ENCODE measurements at places on chromosomes 5 and 9. TPM values are rescaled to one million over a fixed set of nuclear protein-coding genes. Genes with fewer than 3 reads are reported as not detected.

- no peak for DNase-seq
Observed at GRCh38 chr5:74638970-74639806, 1.3 kb downstream of the ENC1 start.

DNA sequence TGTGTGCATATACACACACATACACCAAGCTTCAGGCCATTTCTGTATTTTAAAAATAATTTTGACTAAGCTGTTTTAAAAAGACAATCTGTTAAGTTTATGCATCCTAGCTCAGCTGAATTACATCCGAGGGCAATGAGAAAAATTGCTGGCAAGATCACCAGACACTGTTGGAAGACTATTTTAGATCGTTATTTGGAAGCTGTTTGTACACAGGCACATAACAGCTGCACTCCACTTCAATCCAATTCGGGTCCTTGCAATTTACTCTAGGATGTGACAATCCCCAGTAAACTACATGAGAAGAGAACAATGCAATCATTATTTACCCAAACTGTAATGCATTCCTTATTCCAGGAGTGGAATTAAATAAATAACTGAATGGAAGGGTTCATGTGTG lies 79.3 kb upstream of the RASA1 start:
- no peak for DNase-seq

DNA sequence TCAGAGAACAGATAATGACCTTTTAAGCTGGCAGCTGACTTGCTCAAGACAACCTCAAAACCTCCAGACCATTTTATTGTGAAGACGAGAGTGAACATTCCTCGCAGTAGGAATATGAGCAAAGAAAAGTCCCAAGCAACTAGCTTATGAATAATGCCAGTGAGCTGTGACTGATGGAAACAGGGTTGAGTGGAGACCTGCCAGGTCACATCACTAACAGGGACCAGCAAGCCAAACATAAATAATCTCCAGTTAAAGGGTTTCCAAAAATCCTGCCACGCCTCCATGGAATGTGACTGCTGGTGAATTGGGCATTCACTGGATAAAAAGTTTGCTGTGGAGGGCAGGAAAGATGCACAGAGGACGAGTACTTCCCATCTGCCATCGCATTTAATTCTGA lies 185.4 kb downstream of the CRB2 start:
- DNase-seq, result no peak

- peak; percentile 63 for DNase-seq
Observed at GRCh38 chr9:95018099-95018936, 291.8 kb downstream of the AOPEP start.

DNA sequence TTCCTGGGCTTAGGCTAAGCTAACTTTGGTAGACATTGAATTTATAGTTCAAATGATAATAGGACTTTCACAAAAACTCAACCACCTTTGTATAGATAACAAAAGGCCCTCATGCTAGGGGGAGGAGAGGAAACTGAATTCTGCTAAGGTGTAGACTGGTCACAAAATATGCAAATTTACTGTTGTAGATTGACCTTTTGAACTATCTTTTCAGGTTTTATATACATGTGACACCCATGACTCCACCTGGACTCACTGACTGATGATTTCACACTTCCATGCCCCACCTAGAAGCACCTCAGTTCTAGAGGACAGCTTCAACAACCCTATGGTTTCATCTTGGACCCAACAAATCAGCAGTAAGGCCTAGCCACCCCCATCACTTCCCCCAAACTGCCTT lies 165.7 kb downstream of the CEMIP2 start:
- no peak for DNase-seq

DNA sequence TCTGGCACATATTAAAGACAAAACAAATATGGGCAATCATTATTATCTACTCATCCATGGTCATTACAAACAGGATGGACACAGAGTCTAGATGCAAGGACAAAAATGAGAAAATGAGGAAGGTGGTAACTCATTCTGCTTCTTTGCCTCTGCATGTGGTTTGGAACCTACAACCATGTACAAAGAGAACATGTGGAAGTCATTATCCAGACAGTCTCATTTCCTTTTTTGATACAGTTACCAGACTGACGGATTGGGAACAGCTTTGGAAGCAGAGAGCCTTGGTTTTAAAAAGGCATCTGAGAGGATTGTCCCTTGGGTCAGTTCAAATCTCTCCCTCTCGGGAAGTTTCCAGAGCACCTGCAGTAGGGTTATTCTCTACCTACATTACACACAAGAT lies 433.4 kb upstream of the TNC start:
- no peak for DNase-seq

- DNase-seq, result no peak
Observed at GRCh38 chr5:82151204-82151603, 127.0 kb downstream of the RPS23 start.

GRCh38 chr9:7976167-7976755 lies 176.7 kb upstream of the DMAC1 start:
- no peak for DNase-seq

- DNase-seq, result no peak
Observed at GRCh38 chr9:77680581-77680980, 32.5 kb upstream of the GNA14 start.

Gene HTR4
- not detected for total RNA-seq

DNA sequence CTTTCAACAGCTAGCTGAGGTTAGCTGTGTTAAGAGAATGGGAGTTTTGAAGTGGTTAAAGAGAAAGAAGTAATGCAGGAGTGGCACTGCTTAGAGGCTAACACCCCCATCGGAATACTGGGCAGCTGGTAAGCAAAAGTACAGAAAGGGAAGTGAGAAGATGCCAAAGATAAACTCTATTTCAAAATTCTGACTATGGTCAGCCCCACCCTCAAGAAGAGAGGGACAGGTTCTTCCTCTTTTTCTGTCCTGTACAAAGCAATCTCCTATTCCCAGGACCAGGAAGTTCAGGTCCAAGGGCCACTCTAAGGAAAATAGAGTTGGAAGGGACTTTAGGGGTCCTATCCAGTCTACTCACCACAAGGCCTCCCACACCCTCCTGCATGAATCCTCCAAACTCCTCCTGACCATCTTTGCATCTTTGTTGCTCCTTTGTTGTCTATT lies 45.9 kb upstream of the JAK2 start:
- no peak for DNase-seq

DNA sequence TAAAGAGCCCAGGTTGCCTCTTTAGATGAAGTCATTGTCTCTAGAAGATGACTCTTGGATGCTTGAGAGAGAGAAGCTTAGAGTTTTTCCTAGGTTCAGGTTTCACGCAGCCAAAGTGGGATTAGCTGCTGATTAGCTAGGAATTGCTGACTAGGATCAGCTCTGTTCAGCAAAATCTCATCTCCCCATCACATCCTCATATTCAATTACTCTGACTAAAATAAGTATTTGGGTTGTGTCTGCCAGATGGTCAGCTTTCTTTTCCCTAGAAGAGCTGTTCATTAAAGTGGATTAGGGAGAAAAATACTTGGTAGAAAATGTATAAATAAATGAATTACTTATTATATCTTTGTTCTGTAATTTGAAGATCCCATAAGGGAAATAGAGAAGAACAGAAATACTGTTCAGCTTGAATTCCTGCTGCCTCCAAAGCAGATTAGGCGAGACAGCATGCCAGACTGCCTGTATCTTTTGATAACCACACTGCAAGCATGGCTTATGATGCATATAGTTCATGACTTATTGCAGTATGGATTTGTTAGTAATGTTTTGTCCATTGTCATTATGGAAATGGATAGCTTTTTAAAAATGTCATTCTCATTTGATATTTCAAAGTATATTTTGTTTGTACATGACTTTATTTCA lies 184.8 kb upstream of the CD180 start:
- no peak for DNase-seq

DNA sequence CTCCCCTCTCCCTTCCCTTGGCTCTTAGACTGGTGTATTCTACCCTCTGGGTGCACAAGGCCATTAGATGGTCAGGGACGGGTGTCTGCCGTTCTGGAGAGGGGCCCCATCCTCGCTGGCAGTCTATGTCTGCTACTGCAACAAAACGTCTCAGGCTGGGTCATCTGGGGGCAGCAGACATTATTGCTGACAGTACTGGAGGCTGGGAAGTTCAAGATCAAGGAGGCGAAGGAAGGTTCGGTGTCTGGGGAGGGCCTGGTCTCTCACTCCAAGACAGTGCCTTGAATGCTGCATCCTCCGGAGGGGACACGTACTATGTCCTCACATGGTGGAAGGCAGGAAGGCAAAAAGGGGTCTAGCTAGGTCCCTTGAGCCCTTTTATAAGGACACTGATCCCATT lies 93.4 kb upstream of the COL5A1 start:
- DNase-seq, result no peak

GRCh38 chr9:97703437-97704344 lies 6.6 kb upstream of the XPA start:
- no peak for DNase-seq

Gene ADAMTSL2
- 10.1 TPM for total RNA-seq

DNA sequence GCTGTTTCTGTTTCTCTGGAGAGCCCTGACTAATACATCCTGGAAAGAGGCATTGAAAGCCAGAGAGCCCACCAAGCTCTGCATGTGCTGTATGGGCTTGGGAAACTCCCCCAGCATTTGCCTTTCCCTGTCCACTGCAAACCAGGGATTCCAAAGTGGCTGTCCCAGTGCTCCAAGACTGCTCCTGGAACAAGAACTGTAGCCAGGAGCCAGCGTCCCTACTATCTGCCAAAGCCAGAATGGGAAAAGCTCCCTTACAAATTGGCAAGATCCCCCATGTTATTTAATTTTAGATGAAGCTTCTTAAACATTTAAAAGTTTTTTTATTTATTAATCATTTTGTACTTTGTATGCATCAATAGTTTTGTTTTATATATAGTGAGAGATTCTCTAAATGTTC lies 263.2 kb downstream of the GABRB2 start:
- no peak for DNase-seq

DNA sequence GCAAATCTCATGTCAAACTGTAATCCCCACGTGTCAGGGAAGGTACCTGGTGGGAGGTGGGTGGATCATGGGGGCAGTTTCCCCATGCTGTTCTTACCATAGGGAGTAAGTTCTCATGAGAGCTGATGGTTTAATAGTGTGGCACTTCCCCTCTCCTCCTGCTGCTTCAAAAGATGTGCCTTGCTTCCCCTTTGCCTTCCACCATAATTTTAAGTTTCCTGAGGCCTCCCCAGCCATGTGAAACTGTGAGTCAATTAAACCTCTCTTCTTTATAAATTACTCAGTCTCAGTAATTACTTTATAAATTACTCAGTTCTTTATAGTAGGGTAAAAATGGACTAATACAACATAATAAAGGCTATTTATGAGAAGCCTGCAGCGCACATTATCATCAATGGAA lies 7.1 kb upstream of the CNTRL start:
- DNase-seq, result no peak

DNA sequence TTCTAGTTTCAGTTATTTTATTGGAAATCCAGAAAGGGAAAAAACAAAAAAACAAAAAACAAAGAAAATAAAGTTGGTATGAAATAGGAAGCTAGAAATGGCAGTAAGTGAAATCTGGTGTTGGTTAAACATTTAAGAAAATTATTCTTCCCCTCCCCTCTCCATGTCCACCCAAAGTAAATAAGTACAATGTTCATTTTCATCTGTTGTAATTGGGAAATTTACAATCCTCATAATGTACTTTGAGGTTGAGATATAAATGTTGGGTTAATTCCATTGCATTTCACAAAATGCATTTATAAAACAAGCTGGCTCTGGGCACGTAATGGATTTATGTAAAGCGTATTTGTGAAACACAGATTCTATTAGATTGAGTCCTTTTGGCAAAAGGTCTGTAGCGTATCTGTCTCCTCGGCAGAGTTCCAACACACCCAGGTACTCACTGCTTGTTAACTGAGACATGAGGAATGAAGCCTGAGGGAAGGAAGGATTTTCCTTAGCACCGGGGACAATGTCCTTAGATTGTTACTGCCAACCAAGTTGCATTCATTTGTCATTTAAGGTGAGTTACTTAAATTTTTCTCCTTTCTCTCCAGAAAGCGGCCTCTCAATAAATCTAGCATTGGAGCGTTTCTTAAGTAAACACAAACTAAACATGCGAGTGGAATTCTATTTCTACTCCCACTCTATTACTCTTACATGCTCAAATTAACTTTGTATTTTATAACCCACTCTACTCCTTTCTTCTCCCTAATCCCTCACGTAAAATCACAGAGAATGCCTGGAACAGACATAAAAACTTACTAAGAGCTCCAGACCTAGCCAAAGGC lies 912.3 kb upstream of the WWC1 start:
- no peak for DNase-seq

Gene EMB
- total RNA-seq, result 30.3 TPM

DNA sequence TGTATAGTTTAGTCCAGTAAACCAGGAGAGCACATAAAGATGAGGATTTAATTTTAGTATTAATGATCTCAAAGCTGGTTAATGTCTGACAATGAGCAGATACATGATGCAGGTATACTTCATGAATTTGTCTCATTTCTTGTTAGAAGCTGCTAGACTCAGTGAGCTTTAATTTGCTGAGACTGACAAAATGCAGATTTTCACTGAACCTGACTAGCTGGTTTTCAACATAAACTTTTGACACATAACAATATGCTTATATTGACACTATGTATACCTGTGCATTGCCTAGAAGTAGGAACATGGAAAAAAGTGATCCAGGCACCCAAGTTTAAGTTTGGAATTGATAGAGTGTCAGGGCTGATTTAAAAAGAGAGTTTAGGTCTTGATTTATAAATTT lies 10.8 kb downstream of the UBLCP1 start:
- no peak for DNase-seq

- DNase-seq, result no peak
Observed at GRCh38 chr5:154065971-154066370, 27.2 kb downstream of the MFAP3 start.

DNA sequence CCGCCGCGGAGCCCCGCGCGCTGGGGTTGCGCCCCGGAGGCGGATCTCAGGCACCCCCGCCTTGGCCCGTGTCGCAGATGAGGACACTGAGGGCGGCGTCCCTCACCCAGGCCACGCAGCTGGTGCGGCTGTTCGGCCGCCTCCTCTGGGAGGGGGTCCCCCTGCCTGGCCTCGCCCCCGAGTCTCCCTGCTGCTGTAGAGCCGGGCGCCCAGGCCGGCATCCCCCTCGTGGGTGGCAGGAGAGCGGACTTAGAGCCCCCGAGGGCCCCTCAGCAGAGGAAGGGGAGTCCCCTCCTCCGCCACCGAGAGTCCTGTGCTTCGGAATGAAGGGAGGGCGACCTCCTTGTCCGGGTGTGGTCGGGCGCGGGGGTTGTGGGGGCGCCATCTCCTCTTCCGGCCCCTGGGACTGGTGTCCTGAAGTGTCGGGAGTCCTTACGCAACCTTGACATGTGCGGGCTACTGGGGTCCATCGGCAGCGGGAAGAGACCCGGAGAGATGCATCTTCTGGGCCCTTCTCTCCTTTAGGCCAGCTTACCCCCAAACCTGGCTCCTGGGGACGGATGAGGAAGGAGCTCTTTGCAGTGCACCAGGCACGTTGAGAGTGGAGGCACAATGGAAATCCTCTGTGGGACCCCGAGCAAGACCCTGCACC lies 11.7 kb upstream of the EXOSC2 start:
- DNase-seq, result no peak

Gene IFNB1
- not detected for total RNA-seq
